Foreskin melanocyte (primary cell): ENCODE measurements at places on chromosomes 12 and 14.

DNA sequence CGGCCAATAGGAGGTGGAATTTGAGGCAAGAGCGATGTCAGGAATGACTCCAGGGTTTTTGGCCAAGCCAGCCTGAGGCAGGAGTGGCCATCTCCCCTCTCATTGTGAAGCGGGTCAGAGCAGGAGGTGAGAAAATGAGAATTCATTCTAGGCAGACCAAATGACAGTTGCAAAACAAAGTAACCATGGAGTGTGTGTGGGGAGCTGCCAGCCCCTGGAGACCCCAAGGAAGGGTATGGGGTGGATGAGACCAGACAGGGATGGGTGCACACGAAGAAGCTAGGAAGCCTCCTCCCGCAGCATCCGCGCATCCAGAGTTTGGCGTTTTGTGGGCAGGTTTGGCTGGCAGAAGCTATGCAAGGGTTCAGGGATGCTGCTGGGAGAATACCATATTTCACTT lies 38.8 kb downstream of the FZD10 start:
- DNase-seq = no peak

- DNase-seq = no peak
Measured at GRCh38 chr14:54798465-54799124, 104.0 kb downstream of the GCH1 start.

DNA sequence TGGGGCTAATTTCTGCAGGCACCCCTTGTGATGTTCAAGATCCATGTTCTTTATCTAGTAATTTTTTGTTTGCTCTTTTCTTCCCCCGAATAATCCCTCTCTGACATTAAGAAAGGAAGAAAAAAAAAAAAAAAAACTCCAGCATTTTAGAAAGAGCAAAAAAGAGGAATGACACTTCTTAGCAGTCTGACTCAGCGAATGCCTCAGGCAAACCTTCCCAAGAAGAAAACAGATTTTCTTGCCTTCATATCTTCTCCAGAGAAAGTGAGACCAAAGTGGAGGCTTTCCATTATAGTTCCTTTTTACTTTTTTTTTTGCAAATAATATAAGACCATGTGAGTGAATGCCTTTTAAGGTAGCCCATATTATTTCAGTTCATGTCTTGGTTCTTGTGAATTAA lies 479.0 kb upstream of the SYT1 start:
- DNase-seq = peak; percentile 60

- no peak for DNase-seq
Measured at GRCh38 chr12:107277855-107278254, 184.5 kb upstream of the CRY1 start.
